ENCODE measurements at places on chromosomes 5 and 9. TPM values are rescaled to one million over a fixed set of nuclear protein-coding genes. Genes with fewer than 3 reads are reported as not detected.

DMRT2 gene
- 0.45 TPM for total RNA-seq

LCN6 gene
- total RNA-seq = not detected

LCN1 gene
- total RNA-seq = not detected

NR6A1 gene
- 2.9 TPM for total RNA-seq

BNC2 gene
- 5.2 TPM for total RNA-seq

GOLGA1 gene
- total RNA-seq = 19.0 TPM

DNAJC25 gene
- 4.4 TPM for total RNA-seq

NR5A1 gene
- total RNA-seq = not detected

NINJ1 gene
- total RNA-seq = 10.2 TPM

BHMT2 gene
- total RNA-seq = 0.82 TPM

INSL6 gene
- total RNA-seq = not detected

FBLL1 gene
- total RNA-seq = 20.9 TPM

IL6ST gene
- 69.0 TPM for total RNA-seq

DNA sequence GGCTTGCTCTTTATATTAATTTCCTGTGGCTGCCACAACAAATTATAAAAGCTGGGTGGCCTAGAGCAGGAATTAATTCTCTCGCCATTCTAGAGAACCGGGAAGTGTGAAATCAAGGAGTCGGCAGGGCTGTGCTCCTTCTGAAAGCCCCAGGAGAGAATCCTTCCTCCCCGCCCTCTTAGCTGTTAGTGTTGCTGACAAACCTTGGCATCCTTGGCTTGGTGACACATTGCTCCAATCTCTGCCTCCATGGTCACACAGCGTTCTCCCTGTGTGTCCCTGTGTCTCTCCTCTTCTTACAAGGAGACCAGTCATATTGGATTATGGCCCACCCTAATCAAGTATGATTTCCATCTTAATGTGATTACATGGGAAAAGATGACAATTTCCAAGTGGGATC lies 55.9 kb upstream of the NEURL1B start:
- DNase-seq = no peak

DNA sequence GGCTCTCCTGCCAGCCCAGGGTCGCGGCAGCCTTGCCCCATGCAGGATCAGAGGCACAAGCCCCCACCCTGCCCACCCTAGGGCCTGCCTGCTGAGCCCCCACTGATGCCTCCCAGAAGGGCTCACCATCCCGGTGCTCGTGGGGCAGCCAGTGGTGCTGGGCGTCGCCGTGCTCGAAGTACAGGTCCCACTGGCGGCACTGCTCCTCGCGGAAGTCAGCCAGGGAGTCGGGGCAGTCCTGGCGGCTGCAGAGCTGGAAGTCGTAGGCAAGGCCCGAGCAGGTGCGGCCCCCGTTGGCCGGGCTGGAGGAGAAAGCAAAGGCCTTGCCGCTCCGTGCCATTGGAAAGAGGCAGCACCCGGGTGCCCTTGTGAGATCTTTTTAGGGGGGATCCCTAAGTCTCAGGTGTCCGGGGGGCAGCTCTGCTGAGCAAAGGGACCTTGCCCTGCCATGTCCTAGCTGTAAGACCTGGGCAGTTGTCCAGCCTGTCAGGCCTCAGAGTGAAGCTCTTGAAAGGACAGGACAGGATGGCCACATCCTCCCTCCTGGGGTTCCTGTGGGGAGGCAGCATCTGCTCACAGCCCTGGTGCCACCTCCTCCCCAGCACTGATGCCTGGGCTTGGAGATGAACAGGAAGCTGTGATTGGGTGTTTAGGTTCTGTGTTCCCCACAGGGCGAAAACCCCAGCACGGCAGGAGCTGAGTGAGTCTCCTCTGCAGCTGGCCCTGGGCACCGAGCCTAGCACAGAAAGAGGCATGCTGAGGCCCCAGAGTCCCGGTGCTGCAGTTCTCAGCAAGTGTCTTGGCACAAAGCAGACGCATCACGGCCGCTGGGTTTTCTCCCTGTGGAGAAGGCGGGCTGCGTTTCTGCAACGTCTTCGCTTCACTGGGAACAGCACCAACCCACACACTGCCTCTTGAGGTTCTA lies 77.7 kb downstream of the ZNF354C start:
- DNase-seq = no peak

DNA sequence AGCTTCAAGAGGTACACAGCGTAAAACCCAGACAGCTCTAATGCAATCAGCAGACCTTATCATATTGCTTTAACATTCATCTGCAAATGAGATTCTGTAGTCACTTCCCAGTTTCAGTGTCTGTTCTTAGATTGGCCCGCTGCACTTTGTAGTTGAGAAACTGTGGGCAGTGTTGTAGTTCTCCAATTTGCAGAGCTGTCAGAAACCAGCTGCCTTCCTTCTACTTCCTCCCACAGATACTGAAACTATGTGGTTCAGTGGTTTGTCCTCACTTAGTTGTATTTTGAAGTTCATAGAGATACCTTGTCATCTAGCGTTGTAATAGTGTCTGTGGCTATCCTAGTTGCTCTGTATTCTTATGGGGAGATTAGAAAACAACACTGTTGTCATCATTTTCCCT lies 39.6 kb upstream of the TRIM36 start:
- no peak for DNase-seq

GRCh38 chr5:168624850-168625364 lies 45.7 kb upstream of the PANK3 start:
- no peak for DNase-seq

DNA sequence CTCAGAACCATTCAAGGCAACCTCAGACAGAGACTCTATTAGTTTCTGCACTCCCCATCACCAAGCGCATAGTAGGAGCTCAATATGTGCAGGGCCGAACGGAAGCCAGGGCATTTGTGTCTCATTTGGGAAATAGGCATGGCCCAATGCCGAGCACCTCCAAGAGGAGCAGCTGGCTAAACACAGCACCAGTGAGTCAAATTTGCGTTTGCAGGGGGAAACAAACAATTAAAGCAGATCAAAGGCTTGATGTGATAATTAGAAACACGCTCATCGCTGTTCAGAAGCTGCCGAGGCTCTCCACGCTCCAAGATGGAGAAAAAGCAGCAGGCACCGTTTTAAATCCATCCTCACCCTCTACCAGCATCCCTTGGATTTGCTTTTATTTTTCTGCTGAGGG lies 225.3 kb downstream of the AGTPBP1 start:
- DNase-seq = no peak

DNA sequence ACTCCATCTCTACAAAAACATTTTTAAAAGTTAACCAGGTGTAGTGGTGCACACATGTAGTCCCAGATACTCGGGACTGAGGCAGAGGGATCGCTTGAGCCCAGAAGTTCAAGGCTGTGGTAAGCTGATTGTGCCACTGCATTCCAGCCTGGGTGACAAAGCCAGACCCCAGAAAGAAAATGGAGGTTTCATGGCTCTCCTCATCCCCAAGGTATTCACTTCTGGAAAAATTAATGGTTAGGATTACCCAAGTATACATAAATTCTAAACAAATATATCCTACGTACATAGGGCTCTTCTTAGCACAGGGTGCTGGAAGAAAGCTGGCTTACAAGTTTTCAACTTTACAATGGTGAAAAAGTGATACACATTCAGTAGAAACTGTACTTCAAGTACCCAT lies 18.6 kb upstream of the RECK start:
- DNase-seq = no peak

DNA sequence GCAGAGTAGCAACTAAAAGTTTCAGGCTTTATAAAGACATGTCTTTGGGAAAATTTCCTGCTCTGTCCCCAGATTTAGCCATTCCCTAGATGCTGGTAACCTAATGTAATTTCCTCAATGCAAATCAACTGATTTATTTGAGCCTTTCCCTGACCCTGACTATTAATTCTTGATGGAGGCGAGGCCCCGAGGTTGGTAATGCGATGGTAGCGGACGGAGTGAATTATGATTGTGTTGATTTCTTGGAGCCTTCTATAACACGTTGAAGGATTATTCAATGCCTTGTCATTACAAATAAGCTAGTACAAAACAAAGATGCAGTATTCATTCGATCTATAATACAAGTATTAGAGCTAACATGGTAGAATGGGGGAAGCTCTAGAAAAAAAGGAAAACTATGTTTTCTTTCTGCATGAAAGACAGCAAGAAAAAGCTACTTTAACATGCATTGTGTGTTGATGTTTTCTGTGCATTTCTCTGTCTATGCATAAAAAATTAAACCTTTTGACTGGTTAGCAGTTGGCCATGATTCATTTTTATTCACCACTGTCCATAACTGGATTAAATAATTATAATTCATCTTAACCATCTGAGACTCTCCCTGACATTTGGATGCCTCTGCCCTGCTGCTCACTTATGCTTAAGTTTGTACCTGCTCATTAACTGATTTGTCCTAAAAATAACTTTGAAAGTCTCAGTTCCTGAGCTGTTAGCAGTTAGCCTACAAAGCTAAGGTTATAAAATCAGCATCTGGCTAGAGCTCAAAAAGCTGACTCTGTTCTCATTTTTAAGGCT lies 490.2 kb upstream of the NUDT12 start:
- DNase-seq = no peak

GRCh38 chr5:117249086-117249815 lies 674.6 kb upstream of the SEMA6A start:
- no peak for DNase-seq

DNA sequence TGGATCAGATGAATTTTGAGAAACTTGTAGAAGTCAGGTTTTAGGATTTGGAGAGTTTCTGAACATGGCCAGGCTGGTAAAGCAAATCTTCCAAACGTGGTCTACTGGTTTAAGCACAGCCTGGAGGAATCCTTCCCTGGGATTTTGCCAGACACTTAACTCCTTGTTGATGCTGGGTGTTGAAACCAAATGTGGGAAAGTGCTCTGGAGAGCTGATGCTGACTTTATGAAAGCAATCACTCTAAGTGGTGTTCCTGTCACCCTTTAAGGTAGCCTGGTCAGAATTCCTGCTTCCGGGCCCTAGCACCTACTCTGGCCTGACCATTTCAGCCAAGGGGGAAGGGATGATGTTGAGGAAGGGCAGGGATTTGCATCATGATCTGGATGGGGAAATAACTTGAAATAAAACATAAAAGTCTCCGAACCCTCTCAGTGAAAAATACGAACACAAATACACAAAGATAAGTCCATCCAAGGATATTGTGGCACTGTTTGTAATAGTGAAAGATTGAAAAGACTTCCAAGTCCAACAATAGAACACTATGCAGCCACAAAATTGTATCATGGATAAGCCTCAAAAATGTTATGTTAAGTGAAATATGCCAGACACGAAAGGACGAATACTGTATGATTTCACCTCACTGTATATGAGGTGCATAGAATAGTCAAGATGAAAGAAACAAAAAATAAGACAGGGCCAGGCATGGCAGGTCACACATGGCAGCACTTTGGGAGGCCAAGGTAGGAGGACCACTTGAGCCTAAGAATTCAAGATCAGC lies 57.7 kb downstream of the PDE6A start:
- no peak for DNase-seq

GRCh38 chr9:84153885-84154284 lies 173.3 kb downstream of the RMI1 start:
- DNase-seq = no peak

GRCh38 chr5:152051499-152052454 lies 127.1 kb upstream of the GLRA1 start:
- DNase-seq = no peak

- DNase-seq = no peak
These were observed 27.1 kb upstream of the LPAR1 start for GRCh38 chr9:111065414-111065813.

DNA sequence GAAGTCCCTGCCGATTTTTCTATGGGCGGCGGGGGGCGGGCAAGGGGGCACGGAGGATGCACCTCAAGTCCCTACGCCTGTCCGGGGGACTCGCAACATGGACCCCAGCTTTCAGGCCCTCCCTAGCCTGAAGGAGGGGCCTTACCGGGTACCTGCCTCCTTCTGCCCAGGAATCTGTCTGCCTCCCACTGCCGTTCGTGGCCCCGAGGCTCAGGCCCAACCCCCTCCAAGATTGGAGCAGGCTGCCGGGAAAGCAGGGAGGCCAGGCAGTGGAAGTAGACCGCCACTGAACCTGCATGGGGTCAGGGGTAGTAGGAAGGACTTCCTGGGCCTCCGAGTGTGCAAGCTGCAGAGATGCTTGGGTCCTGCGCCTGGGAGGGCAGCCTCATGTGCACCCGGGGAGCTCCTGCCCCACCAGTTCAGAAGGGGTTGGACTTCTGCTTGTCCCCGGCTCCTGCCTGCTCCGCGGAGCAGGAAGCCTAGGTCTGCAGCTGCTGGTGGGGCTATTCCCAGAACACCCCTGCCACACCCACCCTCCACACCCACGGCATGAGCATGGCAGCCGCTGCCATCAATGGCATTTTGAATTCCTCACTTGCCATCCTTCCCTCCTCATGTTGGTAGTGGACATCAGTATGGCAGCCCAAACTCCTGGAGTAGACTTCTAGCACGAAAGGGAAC lies 1312.7 kb upstream of the ACO1 start:
- no peak for DNase-seq

DNA sequence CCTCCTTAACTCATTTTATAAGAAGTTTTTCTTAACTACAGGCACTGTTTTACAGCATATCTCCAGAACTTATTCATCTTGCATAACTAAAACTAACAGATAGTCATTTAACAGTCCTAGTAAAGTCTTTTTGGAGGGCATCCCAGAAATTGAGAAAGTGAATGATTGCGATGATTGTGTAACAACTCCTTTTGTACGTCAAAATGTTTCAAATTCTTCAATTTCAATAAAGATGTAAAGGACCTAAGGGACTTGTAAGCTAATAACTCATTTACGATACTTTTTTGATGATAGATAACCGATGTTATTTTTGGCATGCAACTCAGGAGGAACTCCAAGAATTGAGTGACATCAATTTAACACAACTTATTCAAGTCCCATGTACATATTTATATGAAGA lies 42.7 kb downstream of the SVEP1 start:
- no peak for DNase-seq

- no peak for DNase-seq
These were observed 443.1 kb upstream of the ZNF608 start for GRCh38 chr5:125189531-125189941.

GRCh38 chr5:178866946-178867345 lies 7.2 kb downstream of the ZNF354B start:
- DNase-seq = no peak

- no peak for DNase-seq
These were observed 46.5 kb upstream of the DAPK1 start for GRCh38 chr9:87451149-87451548.

Data from cerebellum (tissue), 4 donors.